ENCODE measurements at places on chromosomes 2 and 18. TPM values are rescaled to one million over a fixed set of nuclear protein-coding genes. Genes with fewer than 3 reads are reported as not detected.

Gene MARCO
- total RNA-seq: not detected

Gene CYP27C1
- total RNA-seq: not detected

Gene RNF152
- 127 TPM for total RNA-seq

Gene SLC8A1
- total RNA-seq: 10.1 TPM

Gene CEBPZ
- total RNA-seq: 43.2 TPM

Gene ACADL
- under 0.01 TPM for total RNA-seq

Gene STK11IP
- 21.0 TPM for total RNA-seq

Gene KLHL14
- not detected for total RNA-seq

Gene CYB5A
- total RNA-seq: 142 TPM

Gene SLC14A1
- total RNA-seq: 18.2 TPM

Gene DSC2
- not detected for total RNA-seq

Gene BOLL
- total RNA-seq: not detected

Gene ARHGAP15
- not detected for total RNA-seq

Gene HOXD9
- 1.7 TPM for total RNA-seq

Gene CD8A
- total RNA-seq: not detected

Gene ANKRD29
- 0.22 TPM for total RNA-seq

Gene CRYBA2
- total RNA-seq: not detected

Gene CD8B2
- total RNA-seq: not detected

Gene PARD3B
- total RNA-seq: 26.0 TPM

Gene GCG
- total RNA-seq: not detected

Gene IL37
- total RNA-seq: not detected
